ENCODE measurements at places on chromosomes 5 and 9.

- no peak for DNase-seq
Observed at GRCh38 chr9:133742251-133742650, 4.1 kb upstream of the SARDH start.

DNA sequence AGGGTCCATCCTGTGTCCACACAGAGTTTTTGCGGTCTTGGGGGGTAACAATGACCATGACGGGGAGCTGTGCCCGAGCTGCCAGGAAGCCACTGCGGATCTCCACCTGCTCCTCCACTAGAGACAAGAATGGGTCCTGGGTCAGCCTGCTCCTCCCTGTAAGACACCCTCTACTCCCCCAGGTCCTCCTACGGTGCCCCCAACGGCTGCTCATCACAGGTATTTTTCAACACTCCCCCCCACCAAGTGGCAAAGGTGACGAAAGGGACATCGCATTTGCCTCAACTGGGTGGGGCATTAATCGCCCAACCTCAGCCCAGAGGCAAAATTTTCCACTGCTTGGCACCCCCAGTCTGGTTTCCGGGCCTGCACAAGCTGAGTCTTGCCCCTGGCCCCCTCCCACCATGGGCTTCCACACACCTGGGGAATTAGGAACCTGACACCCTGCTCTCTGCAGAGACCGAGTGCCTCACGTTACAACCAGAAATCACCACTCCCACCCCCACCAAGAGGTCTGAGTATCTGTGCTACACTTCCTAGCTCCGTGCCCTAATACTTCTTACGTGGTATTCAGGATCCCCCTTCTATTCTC, 9.6 kb downstream of the NOL6 start:
- no peak for DNase-seq

DNA sequence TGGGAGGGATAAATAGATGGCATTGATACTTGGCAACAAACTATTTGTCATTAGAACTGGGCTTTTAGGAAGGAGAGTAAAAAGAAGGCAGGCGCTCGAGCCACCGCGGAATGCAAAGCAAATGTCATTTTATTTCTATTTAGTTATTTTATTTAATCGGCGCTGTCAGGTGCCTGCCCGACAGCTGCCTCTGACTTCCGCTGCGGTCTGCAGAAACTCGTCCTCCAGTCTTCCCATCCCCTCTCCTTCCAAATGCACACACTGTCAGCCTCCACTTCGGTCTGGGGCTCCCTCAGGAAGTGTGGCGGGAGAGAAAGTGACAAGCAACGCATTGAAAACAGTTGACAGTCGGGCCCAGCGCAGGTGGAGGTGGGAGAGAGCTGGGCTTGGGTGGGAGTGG, 29.3 kb downstream of the ASS1 start:
- no peak for DNase-seq

- DNase-seq, result no peak
Observed at GRCh38 chr5:95957561-95958203, 4.0 kb downstream of the ELL2 start.

- no peak for DNase-seq
Observed at GRCh38 chr5:146302406-146302805, 36.2 kb upstream of the POU4F3 start.

DNA sequence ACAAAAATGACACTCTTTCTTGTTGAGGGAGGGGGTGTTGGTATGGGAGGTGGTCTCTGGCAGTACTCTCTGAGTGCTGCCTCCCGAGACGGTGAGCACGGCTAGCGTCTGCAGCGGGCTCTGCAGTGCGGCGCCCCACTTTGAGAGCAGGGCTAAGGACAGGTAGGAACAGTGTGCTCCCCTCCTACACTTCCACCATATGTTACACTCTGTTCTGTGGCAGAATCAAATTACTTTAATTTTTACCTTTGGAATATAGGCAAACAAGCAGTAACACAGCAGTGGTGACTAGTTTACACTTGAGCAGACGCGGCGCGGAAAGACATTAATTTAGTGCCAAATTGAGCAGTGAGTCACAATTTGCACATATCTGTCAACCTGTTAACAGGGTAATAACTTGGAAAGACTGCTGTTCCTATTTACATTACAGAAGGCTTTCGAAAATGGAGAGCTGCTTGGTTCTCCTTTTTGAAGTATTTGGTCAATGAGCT, 136.3 kb downstream of the MED27 start:
- DNase-seq, result no peak

- no peak for DNase-seq
Observed at GRCh38 chr9:129933185-129934040, 98.2 kb downstream of the USP20 start.

DNA sequence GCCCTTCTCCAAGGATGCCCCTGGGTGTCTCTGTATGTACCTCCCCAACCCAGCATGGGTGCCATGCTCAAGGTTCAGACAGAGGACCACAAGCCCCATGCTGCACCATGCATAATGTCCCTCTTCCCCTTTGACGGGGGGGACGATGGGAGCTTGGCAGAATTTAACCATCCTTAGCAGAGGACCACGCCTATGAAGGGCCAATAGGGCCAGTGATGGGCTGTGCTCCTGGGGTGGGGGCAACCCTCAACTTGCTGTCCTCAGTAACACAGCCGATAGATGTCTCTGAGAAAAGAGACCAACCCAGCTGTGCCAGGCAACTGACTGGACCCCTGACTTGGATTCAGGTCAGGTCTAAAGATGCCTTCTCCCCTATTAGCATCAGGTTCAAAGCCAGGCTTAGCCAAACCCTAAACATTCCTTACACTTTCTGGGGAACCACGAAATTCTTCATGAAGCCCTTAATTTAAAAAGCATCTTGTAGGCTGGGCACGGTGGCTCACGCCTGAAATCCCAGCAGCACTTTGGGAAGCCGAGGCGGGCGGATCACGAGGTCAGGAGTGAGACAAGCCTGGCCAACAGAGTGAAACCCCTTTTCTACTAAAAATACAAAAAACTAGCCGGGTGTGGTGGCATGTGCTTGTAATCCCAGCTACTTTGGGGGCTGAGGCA, 20.7 kb upstream of the JADE2 start:
- no peak for DNase-seq

DNA sequence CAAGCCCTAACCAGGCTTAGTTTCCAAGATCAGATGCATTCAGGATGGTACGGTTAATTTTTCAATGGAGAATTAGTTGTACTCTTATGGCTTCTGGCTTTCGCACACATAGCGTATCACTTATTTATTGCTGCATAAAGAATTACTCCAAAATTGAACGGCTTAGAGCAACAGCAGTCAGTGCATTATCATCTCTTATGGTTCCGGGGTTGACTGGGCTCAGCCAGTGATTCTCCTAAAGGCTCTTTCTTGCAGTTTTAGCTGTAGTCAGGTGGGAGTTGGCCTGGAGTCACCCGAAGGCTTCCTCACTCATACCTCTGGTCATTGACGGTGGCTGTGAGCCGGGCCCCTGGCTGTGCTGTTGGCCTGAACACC, 595 bp upstream of the GRHPR start:
- no peak for DNase-seq

Measured in NCI-H187 treated with DMSO at 0.1 percent for 48 hours (cell line).